ENCODE measurements at places on chromosomes 12 and 14.

DNA sequence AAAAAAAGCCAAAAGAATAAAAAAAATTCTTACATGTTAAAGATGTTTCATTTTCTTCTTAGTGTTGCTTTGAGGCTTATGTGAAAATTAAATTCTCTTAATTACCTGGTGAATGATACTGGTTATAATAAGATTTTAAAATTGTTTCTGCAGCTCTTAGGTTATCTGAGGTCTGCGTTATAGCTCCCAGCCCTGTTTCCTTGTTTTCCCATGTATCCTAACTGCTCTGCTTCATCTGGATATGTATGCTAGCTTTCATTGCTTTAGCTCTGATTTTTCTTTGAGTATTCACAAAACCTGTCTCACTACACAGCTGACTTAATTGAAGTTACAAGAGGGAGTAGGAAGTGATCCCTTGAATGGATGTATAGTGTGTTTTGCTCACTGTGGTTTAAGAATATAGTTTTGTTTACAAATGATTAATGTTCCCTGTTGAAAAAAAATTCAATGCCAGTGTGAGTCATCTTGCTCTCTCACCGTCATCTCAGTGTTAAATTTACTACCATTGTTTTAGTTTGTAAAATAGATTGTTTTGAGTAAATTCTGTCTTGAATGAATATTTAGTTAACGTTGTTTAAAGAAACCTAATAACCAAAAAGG lies 26.8 kb downstream of the CPSF6 start:
- DNase-seq, result no peak

DNA sequence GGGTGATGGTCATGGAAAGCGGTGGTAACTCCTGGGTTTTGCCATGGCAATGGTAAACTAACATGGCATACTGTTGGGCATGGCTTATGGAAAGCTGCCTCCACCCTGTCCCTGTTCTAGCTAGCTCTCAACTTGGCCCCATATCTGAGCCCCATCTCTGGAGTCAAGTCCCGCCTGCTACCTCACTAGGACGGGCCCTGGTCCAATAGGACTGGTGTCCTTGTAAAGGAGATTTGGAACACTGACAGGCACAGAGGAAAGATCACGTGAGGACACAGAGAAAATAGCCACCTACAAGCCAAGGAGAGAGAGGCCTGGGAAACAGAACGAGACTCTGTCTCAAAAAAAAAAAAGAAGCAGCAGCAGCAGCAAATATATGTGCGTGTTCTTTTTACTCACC lies 59.8 kb downstream of the RNFT2 start:
- no peak for DNase-seq

DNA sequence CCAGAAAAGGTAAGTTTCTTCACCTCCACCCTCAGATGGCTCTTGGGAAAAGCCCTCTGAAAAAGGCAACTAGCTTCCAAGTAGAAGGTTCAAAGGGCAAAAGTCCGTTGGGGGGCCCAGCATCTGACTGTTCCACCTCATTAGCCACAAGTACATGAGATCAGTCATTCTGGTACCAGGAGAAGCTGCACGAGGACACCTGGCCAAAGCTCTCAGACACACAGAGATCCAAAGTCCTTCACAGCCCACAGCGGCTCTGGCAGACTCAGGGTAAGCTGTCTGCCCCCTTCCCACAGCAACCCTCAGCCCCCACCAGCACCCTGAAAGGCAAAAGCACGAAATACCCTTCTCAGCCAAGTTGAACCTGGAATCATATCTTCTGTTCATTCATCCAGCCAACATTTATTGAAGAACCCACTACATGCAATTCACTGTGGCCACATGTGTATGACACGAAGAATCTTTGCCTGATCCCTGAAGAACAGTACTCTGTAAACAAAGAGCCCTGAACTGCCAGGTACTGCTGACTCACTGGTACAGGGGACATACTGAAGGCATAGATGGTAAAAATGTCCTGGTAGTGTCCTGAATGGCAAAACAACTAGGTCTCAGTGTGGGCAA lies 19.0 kb downstream of the SLC7A7 start:
- DNase-seq, result no peak

DNA sequence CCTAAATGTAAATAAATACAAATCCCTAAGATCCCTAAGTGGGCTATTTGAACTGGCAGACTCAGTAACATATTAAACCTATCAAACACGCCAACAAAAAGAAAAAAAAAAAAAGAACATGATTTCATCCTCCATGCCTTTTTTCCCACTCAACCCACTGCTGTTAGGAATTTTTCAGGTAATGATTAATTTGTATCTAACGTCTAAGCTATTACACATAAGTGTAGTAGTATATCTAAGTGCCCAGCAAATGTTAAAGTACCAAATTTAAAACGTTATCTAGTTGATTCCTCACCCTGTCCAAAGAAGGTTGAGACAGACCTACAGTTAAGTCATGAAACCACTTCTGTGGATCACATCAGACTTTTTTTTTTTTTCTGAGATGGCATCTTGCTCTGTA lies 16.4 kb upstream of the ARID4A start:
- DNase-seq, result no peak

DNA sequence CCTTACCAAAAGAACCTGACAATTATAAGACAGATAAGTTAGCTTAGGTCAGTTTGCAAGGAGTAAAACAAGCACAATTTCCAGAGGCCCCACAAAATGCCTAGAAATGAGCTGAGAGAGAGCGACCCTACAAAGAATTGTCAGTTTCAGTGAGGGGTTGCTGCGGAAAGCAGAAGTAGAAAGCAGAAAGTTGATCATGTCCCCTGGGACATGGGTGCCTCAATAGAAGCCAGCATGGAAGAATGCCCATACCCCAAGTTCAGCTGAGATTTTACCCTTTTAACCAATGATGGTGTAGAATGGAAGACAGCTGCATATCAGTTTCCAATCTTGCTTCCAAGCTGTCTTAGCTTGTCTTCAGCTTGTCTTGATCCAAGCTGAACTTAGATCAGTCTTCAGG lies 21.8 kb upstream of the CRY1 start:
- no peak for DNase-seq

DNA sequence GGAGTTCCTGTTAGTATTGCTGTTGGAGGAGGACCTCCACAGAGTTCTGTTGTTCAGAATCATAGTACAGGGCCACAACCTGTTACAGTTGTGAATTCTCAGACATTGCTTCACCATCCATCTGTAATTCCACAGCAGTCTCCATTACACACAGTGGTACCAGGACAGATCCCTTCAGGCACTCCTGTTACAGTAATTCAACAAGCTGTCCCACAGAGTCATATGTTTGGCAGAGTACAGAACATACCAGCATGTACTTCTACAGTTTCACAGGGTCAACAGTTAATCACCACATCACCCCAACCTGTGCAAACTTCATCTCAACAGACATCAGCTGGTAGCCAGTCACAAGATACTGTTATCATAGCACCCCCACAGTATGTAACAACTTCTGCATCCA lies 120.8 kb downstream of the ARID2 start:
- no peak for DNase-seq

- DNase-seq, result no peak
Measured at GRCh38 chr14:102180248-102180998, 40.7 kb downstream of the WDR20 start.
